Omental fat pad (tissue), 4 donors: ENCODE measurements at places on chromosomes 11 and 22. TPM values are rescaled to one million over a fixed set of nuclear protein-coding genes. Genes with fewer than 3 reads are reported as not detected.

DNA sequence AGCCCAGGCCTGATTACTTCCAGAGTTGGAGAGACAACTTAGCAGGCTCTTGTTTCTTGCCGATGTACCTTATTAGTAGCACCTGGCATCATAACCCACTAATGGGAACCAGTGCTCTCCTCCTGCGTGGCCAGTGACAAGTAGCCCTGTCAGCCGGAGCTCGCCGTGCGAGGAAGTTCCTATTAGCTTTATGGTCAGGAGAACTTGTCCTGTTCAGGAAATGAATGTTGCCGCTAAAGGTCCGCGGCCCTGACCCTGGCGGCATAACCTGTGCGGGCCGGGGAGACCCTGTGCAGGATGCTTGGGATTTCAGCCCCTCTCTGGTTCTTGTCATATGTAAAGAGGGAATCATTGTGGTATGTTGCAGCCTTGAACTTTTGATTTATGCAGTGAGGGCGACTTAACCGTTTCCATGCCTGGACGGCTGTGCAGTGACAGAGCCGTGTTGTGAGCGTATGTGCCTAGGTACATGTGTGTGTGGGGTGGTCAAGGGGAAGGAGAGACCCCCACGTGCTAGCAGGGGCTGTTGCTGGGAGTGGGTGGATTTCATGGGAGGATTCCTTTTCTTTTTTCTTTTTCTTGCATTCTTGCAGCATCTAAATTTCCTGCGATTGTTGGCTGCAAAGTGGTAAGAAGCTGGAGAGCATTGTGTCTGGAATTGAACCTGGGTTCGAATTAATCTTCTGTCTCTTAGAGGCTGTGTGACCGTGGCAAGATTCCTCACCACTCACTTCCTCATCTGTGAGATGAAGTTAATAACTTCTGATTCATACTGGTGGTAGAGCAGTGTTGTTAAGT, 15.2 kb downstream of the ZBTB16 start:
- DNase-seq: no peak

- no peak for DNase-seq
Observed at GRCh38 chr22:16933291-16934282, 74.4 kb downstream of the GAB4 start.

- no peak for DNase-seq
Observed at GRCh38 chr11:9577556-9577955, 4.1 kb downstream of the WEE1 start.

DNA sequence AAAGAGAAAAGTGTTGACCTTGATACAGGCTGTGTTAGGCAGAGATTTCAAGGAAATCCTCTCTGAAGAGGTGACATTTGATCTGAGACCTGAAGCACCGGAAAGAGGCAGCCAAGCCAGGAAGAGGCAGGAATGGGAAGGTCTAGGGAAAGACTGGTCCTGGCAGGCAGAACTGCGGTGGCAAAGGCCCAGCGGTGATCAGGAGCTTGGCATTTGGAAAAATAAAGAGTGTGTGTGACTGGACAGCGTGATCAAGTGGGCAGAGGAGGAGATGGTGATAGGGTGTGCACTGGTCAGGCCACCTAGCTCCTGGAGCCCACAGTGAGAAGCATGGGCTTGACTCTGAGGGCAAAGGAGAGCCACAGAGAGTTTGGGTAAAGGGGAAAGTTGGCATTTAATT, 27.2 kb upstream of the GAB4 start:
- DNase-seq: no peak

DNA sequence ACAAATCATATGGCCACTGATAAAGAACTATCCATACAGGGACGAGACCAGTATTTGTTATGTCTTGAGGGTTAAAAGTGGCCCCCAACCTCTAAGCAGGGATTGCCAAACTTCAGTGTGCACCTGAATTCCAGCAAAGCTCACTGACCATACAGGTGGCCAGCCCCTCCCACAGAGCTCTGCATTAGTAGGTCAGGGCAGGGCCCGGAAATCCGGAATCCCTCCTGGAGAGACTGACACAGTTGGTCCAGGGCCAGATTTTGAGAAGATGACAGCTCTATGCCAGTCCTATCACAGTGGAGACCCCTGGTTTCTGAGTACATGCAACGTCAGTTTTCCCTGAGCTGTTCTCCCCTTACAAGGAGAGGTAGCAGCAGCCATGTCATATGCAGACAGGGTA, 20.8 kb downstream of the VPS37C start:
- DNase-seq: no peak

DNA sequence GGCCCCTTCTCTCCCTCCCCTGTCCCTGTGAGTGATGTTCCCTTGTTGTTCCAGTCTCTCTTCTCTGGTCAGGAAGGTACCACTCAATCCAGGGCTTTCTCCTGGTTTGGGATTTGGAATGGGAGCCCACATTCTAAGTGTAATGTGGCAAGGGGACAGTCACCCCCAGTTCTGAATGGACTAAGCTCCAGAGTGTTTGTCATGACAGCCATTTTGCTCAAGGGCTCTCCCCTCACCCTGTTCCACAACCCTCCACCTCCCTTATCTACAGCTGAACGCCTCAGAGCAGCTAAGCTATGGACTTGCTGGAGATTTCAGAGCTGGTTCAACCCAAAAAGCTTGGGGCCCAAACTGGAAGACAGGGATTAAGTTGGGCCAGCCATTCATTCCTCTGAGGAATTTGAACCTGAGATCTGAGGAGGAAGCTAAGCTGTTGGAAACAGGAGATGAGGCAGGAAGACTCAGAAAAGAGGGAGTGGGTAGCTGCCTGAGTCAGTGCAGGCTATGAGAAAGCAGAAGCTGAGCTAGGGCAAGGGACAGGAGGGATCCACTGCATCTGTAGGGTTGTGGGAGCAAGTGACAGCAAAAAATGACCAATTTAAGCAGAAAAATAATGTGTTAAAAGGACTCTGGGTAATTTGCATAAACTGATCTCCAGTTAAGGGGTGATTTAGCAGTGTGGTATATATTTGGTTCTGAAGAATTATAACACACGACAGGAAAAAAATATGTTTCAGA, 22.9 kb upstream of the FCHSD2 start:
- DNase-seq: no peak

- DNase-seq: no peak
Observed at GRCh38 chr11:79147011-79147410, 293.8 kb downstream of the TENM4 start.

DNA sequence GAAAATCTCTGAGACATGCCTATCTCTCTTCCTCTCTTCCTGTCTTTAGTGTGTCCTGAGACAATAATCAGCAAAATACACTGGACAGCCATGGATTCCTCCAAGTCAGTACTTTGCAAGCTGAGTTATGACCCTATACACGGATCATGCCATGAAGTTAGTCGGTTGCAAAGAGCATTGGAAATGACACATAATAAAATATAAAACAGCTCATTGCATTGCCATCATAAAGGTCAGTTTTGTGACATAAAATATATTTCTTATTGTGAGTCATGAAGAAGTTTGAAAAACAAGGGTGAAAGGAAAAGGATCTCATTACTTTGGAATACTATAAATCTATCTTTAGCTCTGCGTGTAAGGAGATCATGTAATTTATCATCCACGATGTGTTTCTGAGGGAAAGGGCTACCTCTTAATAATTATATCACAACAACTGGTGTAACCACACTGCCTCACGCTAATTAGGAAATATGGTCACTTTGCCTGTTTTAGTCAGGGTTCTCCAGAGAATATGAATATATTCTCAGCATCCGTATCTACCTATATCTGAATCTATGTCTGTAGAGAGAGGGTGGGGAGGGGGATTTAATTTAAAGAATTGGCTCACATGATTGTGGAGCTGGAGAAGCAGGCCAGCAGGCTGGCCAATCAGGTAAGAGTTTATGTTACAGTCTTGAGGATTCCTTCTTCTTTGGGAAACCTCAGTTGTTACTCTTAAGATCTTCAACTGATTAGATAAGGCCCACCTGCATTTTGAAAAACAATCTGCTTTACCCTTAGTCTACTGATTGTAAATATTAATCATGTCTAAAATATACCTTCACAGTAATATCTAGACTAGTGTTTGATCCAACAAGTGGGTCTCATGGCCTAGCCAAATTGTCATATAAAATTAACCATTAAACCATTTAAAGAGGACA, 198.8 kb downstream of the FAT3 start:
- no peak for DNase-seq

- no peak for DNase-seq
Observed at GRCh38 chr11:119511614-119512306, 88.8 kb upstream of the THY1 start.

- DNase-seq: no peak
Observed at GRCh38 chr22:24796056-24796455, 10.0 kb upstream of the SGSM1 start.

DNA sequence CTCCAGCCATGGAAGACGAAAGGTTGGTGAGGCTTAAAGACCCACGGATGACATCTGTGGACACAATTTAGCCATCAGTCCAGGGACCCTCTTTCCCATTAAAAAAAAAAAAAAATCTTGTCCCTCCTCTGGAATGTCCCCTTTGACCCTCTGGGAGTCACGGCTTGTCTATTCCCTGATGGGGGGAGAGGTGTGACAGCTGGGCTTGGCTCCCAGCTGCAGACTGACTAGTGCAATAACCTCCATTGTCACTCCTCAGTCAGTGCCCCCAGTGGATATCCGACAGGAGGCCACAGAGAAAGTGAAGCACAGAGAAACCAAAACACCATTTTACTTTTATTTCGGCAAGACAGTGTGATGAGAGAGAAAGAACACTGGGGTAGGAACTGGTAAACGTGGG, 2.7 kb upstream of the VSIG2 start:
- DNase-seq: no peak

- DNase-seq: no peak
Observed at GRCh38 chr11:23611726-23612125, 751.5 kb upstream of the CCDC179 start.

DNA sequence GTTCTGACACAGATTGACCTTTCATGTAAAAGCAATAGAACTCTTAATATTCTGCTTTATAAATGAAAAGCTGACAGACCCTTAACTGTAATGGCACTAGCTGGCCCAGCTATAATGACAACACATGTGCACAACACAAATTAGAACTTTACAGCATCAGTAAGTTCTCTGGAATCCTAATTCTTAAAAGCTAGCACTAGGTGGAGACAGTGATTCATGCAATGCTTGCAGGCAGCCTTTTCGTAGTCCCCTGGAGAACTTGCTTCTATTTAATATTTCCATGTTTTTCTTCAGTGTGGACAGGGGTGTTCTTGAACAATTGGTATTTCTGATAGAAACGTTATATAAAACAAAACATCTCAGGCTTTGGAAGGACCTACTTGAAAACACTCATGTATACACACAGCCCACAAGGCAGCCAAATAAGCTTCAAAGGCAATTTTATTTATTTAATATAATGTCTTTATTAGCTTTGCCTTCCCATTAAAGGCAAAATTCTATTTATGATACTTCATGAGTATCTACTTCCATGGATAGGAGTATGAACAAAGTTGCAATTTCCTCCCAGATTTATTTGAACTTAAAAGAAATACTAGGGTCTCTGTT, 374.3 kb upstream of the MPPED2 start:
- no peak for DNase-seq

DNA sequence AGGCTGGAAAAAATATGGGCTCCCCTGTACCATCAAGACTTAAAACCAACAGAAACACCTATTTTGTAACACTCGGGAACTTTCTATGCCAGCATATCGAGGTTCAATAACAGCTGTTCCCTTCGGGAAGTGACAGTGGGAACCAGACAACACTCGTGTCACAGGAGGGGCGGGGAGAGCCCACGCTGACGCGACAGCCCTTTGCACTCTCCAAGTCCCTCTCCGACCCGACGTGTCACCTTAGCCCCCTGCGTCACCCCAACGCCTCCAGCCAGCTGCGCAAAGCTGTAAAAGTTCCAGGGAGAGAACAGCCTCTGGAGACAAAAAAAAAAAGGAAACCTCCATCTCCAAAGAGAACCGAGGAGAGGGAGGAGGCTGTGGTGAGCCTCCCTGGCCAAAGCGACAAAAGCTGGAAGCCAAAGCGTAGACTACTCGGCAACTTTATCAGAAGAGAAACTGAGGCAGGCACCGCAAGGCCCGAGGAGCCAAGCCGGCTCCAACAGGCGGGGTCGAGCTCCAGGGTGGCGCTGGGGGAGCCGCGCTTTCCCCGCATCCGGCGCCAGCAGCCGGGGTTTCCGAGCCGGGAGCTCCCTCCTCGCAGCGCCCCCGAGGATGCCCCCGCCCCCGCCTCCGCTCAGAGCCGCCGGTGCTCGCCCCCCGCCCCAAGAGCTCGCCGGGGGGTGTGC, 751 bp downstream of the ARFGAP3 start:
- no peak for DNase-seq

- no peak for DNase-seq
Observed at GRCh38 chr22:45149671-45150070, 14.1 kb upstream of the NUP50 start.

DNA sequence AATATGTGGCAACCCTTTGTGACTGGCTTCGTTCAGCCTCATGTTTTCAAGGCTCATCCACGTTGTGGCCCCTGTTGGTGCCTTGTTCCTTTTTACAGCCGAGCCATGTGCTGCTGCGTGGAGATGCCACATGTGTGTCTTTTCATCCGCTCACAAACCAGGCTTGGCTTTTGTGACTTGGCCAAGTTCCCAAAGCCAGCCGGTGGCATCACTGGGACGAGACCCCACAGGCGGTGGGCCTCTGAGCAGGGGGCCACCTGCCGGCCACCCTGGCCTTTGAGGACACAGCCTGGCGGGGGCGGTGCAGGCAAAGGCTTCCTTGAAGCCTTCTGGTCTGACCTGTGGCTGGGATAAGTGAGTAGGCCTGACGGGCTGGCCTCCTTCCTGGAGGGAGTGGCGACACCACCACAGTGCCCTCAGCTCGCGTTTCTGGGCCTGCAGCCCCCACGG, 10.5 kb downstream of the GRK2 start:
- DNase-seq: no peak

GRCh38 chr11:20310137-20310536, 53.4 kb upstream of the HTATIP2 start:
- no peak for DNase-seq

GRCh38 chr11:7635137-7635536, 38.2 kb downstream of the CYB5R2 start:
- no peak for DNase-seq

DNA sequence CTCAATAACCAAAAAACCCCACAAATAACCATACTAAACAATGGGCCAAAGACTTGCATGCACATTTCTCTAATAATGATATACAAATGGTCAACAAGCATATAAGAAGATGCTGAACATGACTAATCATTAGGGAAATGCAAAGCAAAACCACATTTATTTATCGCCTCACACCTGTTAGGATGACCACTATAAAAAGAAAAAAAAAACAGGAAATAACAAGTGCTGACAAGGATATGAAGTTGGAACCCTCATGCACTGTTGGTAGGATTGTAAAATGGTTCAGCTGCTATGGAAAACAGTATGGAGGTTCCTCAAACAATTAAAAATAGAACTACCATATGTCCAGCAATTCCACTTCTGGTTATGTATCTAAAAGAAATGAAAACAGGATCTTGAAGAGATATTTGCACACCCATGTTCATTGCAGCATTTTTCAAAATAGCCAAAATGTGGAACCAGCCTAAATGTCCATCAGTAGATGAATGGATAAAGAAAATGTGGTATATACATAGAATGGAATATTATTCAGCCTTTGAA, 66.2 kb downstream of the AMBRA1 start:
- no peak for DNase-seq

Gene PDGFD
- 60.7 TPM for total RNA-seq

Gene BIRC3
- total RNA-seq: 30.2 TPM

Gene KRTAP5-10
- total RNA-seq: not detected

Gene NTM
- total RNA-seq: 5.5 TPM

Gene GRK3
- 28.2 TPM for total RNA-seq

Gene LDLRAD3
- 27.3 TPM for total RNA-seq

Gene MMP8
- total RNA-seq: 1.0 TPM

Gene CATSPER1
- total RNA-seq: not detected

Gene CDC42BPG
- total RNA-seq: 0.47 TPM

Gene CECR2
- 0.24 TPM for total RNA-seq

Gene FAR1
- total RNA-seq: 40.6 TPM

Gene OR2AG2
- not detected for total RNA-seq

Gene PIK3C2A
- total RNA-seq: 68.5 TPM
